ENCODE measurements at places on chromosomes 4 and X.

DNA sequence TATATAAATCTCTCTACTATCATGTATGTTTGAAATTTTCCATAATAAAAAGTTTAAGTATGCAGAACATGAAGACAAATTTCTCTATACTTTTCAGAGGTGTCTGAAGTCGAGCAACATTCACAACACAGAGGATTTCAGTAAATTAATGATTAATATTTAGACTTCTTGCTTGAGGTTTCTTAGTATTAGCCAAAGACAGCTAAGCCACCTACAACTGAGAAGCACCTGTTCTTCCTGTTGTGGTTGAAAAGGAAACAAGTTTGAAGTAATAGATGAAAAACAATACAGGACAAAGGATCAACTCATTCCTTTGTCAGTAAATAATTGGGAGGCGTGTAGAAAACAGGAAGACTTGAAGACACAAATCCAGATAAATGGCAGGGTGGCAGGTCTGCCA lies 21.1 kb downstream of the SCML1 start:
- no peak for DNase-seq

- DNase-seq = no peak
Observed at GRCh38 chr4:174550541-174550940, 28.3 kb upstream of the HPGD start.

DNA sequence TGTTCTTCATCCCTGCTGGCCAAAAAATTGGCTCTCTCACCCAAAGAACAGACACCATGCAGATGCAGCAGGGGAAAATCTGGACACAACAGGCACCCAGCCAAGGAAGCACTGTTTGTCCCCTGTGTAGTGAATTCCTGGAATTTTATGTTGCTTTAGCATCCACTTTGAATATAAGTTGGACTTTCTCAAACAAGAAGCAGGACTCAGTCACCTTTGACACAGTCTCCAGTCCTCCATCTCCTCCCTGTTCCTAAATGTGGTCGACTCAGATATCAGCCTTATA lies 11.8 kb downstream of the ZNF182 start:
- no peak for DNase-seq

DNA sequence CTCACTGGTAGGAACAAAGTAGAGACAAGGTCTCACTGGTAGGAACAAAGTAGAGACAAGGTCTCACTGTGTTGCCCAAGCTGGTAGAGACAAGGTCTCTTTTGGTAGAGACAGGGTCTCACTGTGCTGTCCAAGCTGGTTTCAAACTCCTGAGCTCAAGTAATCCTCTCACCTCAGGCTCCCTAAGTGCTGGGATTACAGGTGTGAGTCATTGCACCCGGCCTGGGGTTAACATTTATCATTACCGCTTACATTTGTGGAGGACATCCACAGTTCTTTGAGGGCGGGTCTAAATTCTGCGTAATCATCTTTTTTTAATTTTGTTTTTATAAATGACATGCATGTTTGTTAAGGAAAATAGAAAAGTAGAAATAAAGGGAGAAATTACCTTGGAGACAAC lies 12.0 kb downstream of the RAB33B start:
- DNase-seq = no peak

DNA sequence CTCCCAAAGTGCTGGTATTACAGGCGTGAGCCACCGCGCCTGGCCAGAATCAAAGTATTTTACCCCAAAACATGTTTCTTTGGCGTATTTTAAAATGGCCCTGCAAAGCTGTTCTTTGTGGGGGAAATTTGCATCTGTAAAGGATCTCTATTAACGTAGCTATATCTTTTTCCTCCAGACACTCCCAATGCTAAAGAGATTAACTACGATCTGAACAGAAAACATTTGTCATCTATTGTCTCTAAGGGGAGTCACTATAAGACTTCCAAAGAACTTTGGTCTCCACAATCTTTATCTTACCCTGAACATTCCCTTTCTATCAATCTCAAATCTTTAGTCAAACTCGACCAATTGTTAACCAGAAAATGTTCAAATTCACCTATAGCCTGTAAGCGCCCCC lies 19.1 kb upstream of the PDS5A start:
- DNase-seq = no peak

- DNase-seq = no peak
Observed at GRCh38 chrX:24423960-24424359, 41.1 kb upstream of the PDK3 start.

GRCh38 chrX:11242704-11243103 lies 50.5 kb upstream of the AMELX start:
- DNase-seq = no peak

DNA sequence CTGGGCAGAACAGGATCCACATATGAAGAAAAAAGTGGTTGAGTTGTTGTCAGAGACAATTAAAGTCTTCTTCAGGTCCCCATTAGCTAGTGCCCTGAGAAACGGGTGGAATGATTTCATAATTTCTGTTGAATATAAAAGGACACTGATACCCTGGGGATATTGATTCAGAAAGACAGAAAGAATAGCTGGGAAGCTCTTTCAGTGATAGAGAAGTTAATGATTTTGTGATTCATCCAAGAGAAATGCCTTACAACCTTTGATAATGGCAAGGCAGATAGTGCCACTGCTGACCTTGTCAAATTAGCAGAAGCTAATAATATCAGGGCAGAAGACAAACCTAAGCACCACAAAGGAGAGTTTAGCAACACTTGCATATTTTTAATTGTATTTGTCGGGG lies 37.9 kb downstream of the UNC5C start:
- DNase-seq = no peak

DNA sequence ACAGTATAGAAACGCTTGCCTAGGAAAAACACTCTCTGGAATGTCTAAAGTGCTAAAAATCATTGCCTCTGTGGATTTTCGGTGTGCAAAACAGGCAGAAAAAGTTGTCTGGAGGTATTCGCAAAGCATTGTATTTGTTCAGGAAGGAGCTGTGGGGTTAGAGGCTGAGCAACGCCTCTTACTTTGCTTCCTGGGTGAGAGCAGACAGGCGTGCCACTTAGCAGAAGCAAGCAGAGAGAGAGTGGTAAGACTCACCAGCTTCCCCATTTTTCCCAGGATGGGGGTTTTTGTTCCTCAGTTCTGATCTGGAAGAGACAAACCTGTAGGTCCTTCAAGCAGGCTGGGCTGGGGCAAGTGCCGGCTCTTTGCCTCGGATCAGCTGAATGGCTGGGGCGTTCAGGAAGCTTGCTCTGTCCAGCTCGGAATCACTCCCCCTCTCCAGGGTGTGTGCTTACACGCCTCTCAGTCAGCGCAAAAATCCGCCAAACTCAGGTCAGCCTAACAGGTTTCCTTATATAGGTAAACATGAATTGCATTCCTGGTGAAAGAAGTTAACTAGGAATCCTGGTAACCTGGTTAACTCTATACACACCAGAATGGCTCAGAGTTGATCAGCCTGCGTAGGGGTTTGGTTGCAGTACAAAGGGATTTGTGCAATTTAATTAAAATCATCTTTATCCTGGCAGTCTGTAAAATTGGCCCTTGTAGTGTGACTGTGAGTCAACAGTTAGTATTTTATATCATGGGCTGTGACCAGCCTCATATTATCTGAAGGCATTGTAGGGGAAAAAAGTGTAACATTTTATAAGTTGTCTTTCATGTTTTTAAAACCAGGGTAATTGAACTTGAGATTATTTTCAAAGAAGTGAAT lies 213.1 kb upstream of the MID1 start:
- no peak for DNase-seq

DNA sequence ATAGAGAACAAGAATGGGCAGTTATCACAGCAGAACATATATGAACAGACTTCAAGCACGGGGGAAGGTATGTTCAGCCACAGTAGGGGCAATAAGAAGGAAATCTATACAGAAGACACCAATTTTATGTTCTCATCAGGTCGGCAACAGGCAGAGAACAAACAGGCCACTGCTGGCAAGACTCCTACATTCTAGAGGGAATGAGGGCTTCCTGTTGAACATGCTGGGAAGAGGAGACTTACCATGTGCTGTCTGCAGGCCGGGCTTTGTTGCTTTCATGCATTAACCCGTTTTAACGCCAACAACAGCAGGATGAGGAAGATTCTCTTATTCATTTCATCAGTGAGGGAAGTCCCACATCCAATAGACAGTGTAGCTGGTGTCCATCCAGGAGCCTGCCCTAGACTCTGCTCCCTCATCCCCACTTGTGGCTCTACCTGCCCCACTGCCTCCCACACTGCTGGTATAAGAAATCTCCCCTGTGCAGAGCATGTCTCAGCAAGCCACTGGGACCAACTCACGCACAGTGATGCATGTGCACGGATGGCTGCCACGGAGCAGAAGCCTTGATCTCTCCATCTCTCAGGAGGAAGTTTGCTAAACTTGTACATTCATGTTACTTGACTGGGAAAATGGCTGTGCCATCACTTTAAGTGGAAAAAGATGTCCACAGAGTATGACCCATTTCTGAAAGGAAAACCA lies 84.5 kb downstream of the ACOX3 start:
- no peak for DNase-seq

- DNase-seq = no peak
Observed at GRCh38 chr4:48195853-48196252, 61.8 kb upstream of the TXK start.

GRCh38 chr4:38242822-38243387 lies 282.7 kb downstream of the PTTG2 start:
- no peak for DNase-seq

GRCh38 chr4:165537028-165537648 lies 158.3 kb downstream of the CPE start:
- DNase-seq = no peak

- DNase-seq = no peak
Observed at GRCh38 chr4:7154351-7154981, 37.9 kb upstream of the SORCS2 start.

- DNase-seq = no peak
Observed at GRCh38 chr4:117421706-117422105, 336.3 kb upstream of the TRAM1L1 start.

GRCh38 chr4:159505266-159505975 lies 402.5 kb downstream of the RAPGEF2 start:
- no peak for DNase-seq

GRCh38 chrX:76439188-76439587 lies 11.7 kb downstream of the MAGEE1 start:
- no peak for DNase-seq

GRCh38 chr4:183326853-183327252 lies 4.6 kb upstream of the CLDN24 start:
- DNase-seq = no peak

- no peak for DNase-seq
Observed at GRCh38 chr4:188279184-188279583, 139.9 kb downstream of the TRIML1 start.

GRCh38 chr4:46385946-46386345 lies 4.0 kb downstream of the GABRA2 start:
- DNase-seq = no peak

GRCh38 chr4:8637456-8637984 lies 45.0 kb downstream of the CPZ start:
- no peak for DNase-seq

DNA sequence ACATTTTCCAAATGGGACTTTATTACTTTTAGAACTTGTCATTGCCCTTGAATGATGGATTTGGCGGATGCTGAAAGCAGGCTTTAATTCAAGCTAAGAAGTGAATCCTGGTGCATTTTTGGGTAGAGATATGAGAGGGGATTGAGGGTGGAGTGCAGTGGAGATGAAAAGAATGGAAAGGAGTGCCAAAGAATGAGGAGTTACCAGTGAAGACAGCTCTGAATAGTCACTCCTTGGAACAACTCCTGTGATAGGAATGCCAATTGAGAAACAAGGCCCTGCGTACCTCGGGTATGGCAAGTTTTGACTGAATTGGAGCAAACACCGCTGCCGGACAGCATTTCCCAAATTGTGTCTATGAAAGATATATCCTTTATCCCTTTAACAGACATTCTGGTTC lies 36.5 kb upstream of the ETNPPL start:
- DNase-seq = no peak

DNA sequence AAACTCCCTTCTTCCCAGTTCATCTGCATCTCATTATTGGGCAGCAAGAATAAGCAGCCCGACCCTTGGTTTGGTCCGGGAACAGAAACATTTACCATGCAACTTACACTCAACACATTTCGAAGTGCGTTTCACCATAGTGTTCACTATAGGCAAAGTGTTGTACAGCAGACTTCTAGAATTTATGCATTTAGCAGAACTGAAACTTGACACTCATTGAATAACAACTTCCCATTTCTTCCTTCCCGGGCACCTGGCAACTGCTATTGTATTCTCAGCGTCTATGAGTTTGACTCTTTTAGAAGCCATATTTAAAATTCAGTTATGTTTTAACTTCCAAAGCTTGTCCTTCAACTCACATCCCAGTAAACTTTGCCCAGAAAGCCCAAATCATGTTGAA lies 840.6 kb downstream of the NLGN4X start:
- no peak for DNase-seq

DNA sequence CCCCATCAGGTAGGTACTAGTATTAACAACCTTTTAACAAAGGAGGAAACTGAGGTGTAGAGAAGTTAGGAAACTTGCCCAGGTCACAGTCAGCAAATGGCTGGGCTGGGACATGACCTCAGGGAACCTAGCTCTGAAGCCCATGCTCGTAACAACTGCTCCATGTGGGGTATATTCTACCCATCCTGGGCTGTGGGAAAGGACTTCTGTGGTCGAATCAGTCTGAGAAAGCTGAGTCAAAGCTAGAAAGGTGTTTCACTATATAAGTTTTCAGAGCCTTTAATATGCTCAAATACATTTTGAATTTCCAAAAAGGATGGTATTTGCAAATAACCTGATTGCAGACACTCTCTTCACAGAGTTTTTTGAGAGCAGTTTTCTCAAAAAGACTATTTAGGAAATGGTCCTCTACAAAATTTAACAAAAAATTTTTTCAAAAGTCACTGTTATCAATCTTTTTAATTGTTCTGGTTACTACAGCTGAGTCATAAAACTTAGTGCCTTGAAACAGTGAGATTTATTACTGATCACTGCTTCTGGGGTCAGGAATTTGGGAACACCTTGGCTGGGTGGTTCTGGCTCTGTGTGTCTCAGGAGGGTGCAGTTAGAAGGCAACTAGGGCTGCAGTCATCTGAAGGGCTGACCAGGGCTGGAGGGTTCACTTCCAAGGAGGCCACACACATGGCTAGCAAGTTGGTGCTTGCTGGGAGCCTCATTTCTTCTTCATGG lies 53.6 kb downstream of the NSG1 start:
- DNase-seq = no peak

- no peak for DNase-seq
Observed at GRCh38 chrX:120755066-120755846, 120.4 kb downstream of the CT47B1 start.
